ENCODE measurements at places on chromosomes 16 and 17. TPM values are rescaled to one million over a fixed set of nuclear protein-coding genes. Genes with fewer than 3 reads are reported as not detected.

The GSDMA gene
- not detected for total RNA-seq

The CHTF8 gene
- 35.3 TPM for total RNA-seq

The NECAB2 gene
- 1.0 TPM for total RNA-seq

The FCSK gene
- total RNA-seq, result 15.0 TPM

The HSPB9 gene
- 1.8 TPM for total RNA-seq

The GPR139 gene
- not detected for total RNA-seq

The HSD3B7 gene
- 21.4 TPM for total RNA-seq

The MYBBP1A gene
- 37.9 TPM for total RNA-seq

The KCNH4 gene
- total RNA-seq, result not detected

The NPIPB12 gene
- total RNA-seq, result 47.2 TPM

The TOX3 gene
- total RNA-seq, result 1.3 TPM

The HS3ST3B1 gene
- total RNA-seq, result 1.6 TPM

The TPSAB1 gene
- 23.6 TPM for total RNA-seq

The CA5A gene
- not detected for total RNA-seq

The CSNK1D gene
- 37.6 TPM for total RNA-seq

The NXPH3 gene
- total RNA-seq, result 0.99 TPM

The TMEM170A gene
- 17.1 TPM for total RNA-seq

The SLC5A11 gene
- not detected for total RNA-seq

The GLG1 gene
- 144 TPM for total RNA-seq

The BIRC5 gene
- not detected for total RNA-seq

The CCDC40 gene
- total RNA-seq, result 13.5 TPM

The CALB2 gene
- 3.1 TPM for total RNA-seq

The CIITA gene
- total RNA-seq, result 6.5 TPM

The SLC16A11 gene
- 10.9 TPM for total RNA-seq

The HP gene
- 3.6 TPM for total RNA-seq

The SKAP1 gene
- 4.0 TPM for total RNA-seq

The PTX4 gene
- total RNA-seq, result not detected

The NPIPA8 gene
- not detected for total RNA-seq

The CA4 gene
- 18.8 TPM for total RNA-seq

The CCL13 gene
- total RNA-seq, result not detected

The C17orf50 gene
- total RNA-seq, result not detected

The TNFRSF17 gene
- not detected for total RNA-seq

The CCDC200 gene
- total RNA-seq, result not detected

The CASKIN2 gene
- 9.1 TPM for total RNA-seq

The P2RX1 gene
- total RNA-seq, result 39.2 TPM

The COG7 gene
- 43.5 TPM for total RNA-seq

The CD300LB gene
- total RNA-seq, result not detected

The CRHR1 gene
- total RNA-seq, result not detected

The CLEC18A gene
- total RNA-seq, result 0.33 TPM

The RAB26 gene
- total RNA-seq, result 25.4 TPM
